ENCODE measurements at places on chromosomes 3 and 15.

GRCh38 chr3:147554332-147554731, 145.2 kb downstream of the ZIC1 start:
- no peak for DNase-seq

DNA sequence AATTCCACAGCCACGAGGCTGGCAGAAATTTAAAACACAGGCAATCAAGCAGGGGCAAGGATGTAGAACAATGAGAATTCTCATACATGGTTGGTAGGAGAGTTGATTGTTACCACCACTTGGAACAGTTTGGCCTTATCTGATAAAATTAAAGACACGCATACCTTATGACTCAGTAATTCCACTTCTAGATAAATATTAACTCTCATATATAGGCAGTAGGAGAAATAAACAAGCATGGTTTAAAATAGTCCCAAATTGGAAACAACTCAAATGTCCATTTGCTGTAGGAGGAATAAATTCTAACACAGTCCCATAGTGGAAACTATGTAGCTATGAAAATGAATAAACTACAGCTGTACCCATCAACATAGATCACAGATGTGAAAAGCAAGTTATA, 42.3 kb upstream of the USP3 start:
- no peak for DNase-seq

DNA sequence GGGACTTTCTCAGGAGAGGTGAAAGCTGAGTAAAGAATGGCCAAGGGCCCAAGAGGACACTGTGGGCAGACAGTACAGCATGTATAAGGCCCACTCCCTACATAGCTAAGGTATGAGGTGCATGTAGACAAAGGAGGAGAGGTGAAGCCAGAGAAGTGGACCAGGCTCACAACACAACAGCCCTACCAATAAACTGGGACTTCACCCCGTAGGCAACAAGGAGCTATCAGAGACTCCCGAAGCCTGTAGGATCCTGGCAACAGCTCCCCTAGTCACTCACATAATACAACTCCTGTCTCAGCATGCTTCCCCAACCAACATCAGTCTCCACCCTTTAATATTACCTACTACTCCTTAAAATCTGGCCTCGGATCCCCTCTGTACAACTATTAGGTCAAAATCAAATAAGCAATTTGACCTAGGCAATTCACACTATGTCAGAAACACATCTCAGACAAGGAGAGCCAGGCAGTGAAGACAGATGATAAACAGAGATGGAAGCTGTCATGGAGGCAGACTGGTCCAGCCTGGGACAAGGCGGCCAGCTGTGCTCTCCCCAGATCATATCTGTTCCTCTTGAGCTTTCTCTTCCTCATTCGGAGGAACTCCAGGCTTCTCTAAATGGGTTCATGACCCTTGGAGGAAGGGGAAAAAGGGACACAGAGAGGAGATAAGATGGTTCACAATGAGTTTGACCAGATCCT, 1.4 kb downstream of the XXYLT1 start:
- DNase-seq: no peak

- DNase-seq: no peak
Measured at GRCh38 chr3:182179631-182180030, 467.9 kb downstream of the SOX2 start.

DNA sequence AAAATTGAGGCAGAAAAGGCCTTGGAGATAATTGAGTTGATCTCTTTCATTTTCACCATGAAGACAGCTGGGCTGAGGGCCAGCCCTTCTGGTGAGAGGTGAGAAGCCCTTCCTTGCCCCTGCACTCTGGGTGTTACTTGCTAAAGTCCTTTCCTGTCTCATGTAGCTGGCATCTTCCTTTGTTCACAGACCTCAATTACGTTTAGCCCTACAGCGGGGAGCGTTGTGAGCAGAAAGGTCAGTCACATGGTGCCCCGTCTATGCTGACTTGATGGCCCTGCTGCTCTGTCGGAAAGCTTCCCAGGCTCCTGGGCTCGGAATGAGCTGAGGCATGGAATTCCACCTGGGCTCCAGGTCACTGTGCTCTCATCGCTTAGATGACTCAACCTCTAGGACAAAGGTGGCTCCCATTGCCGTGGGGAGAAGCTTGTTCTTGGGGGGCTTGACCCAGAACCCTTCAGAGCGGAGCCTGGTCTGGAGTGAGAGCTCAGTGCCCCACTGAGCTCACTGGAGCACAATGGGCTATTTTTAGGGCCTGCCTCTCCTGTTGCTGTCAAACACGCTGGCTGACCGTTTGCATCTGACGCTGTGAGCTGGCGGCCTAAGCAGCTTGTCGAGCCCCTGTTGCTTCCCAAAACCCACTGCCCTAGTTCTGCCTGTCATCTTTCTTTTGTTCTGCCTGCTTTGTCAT, 47.0 kb downstream of the RPLP1 start:
- DNase-seq: no peak

DNA sequence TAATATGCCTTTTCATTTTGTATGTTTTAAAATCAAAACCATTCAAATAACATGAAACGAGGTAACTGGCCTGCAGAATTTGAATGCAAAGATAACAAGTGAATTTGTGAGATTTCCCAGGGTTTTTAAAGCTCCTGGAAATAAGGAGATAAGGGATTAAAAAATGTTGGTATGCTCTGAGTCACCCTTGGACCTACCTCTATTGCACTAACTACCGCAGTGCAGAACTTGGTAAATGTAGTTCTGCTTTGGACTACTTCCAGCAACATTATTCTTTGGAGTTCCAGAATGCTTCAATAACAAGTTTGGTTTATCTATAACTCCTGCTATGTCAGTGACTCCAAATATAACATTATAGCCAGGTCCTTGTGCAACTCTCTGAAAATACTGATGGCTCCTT, 201.7 kb downstream of the GAP43 start:
- DNase-seq: no peak

DNA sequence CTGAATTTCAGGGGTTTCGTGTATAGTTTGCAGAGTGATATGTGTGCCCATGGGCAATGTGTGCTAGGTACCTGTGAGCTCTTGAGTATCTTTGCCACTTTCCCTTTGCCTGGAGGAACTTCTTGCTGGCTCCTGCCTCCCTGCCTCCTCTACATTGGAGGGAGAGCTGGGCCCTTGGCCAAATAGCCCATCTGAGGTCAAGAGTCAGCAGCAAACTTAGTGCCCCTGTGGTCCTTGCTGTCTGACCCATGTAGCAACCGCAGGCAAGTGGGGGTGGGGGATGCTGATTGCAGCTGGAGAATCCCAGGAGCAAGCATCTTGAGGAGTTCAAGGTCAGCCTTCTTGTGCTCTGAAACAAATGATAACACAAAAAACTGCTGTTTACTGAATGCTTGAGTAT, 5.4 kb upstream of the TBC1D21 start:
- no peak for DNase-seq

- no peak for DNase-seq
Measured at GRCh38 chr15:41061667-41062066, 54.4 kb downstream of the INO80 start.

GRCh38 chr15:33211176-33211808, 16.8 kb upstream of the FMN1 start:
- DNase-seq: no peak
